ENCODE measurements at places on chromosomes 7 and 10.

DNA sequence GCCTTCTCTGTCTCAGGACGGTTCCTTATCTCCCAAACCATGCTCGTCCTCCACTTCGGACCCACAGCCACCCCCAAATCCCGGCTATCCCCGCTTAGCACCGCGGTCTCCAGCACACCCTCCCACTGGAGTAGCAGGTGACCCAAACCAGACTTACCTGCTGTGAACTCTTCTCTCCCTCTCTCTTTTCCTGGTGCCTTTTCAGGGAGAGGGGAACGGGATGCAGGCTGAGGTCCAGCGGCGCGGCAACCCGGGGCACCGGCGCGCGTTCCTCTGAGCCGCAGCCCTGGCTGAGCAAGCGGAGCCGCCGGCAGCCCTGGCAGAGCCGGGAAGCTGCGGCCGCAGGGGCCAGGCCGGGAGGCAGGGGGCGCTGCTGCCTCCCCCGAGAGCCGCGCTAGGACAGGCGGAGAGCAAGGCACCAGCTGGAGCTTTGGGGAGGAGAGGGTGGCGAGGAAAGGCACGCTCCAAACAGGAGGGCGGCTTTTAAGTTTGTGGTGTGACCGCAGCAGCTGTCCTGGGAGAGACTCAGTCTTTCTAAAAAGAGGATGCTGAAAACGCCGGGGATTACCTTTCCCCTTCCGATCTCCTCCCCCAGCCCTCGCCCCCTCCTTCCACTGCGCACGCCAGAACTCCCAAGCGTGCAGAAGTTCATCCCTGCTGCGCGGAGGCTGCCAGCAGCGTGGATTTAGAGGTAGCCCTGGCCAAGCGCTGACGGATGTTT lies at the start of gene SEMA3D:
SEMA3D (minus strand) TSS at position 536 of the 721 bp plus-strand sequence. CDS start 65,165 bp downstream, outside the sequence.
- peak; percentile 93 for DNase-seq

GRCh38 chr7:117171106-117171505 lies 151.8 kb downstream of the WNT2 start:
- no peak for DNase-seq

DNA sequence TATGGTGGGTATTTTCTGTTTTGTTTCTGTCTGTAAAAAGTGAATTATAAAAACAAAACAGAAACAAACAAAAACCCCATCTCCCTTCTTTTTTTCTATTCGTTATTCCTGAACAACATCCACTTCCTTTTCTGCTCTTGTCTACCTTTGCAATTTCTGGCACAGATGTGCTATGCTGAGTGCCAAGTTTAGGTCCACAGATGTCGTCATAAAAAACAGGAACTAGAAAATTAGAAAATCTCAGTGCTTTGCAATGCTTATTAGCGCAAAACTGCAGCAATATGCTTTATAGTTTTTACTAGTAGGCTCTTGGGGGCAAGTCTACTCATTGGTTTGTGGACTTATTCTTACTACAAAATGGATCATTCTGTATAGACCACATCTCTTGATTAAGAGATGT lies 94.2 kb upstream of the PRKCQ start:
- no peak for DNase-seq

DNA sequence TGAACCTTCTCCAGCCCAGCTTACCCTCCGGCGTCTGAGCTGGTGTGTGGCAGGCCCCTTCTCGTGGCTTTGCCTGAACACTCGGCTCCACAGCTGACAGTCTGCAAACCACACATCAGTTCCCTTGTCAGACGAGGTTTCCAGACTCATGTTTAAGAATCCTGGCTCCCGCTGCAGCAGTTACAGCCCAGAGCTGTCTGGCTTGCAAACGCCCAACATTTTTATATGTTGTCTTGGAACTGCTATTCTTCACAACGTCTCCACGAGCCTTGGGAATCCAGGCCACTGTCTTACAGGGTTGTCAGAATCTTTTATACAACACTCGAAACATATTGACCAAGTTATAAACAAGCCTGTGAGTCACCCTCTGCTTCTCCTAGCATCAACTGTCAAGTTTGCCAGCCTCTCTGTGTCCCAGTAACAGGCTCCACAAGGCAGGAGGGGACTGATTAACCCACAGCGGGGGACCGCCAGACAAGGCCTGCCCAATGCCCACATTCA lies 68.1 kb downstream of the TNS3 start:
- DNase-seq: no peak

GRCh38 chr10:124362568-124362967 lies 56.2 kb downstream of the OAT start:
- DNase-seq: no peak

DNA sequence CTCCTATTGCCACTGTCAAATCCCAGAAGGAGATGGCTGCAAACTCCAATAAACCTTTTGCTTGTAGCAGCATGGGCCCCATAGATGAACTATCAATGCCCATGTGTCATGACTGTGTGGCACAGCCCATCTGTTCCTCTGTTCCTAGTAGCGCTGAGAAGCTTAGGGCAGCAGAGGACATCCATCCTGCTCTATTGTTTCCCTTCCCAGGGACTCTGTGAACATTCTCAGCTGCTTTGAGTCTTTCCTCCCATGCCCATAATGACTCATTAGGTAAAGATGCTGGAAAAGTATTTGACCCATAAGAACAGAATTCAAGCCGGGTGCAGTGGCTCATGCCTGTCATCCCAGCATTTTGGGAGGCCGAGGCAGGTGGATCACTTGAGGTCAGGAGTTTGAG lies 28.3 kb downstream of the STMP1 start:
- no peak for DNase-seq

- no peak for DNase-seq
Measured at GRCh38 chr7:92319243-92319642, 73.5 kb downstream of the ANKIB1 start.

GRCh38 chr10:4141471-4141870 lies 356.5 kb upstream of the KLF6 start:
- no peak for DNase-seq

DNA sequence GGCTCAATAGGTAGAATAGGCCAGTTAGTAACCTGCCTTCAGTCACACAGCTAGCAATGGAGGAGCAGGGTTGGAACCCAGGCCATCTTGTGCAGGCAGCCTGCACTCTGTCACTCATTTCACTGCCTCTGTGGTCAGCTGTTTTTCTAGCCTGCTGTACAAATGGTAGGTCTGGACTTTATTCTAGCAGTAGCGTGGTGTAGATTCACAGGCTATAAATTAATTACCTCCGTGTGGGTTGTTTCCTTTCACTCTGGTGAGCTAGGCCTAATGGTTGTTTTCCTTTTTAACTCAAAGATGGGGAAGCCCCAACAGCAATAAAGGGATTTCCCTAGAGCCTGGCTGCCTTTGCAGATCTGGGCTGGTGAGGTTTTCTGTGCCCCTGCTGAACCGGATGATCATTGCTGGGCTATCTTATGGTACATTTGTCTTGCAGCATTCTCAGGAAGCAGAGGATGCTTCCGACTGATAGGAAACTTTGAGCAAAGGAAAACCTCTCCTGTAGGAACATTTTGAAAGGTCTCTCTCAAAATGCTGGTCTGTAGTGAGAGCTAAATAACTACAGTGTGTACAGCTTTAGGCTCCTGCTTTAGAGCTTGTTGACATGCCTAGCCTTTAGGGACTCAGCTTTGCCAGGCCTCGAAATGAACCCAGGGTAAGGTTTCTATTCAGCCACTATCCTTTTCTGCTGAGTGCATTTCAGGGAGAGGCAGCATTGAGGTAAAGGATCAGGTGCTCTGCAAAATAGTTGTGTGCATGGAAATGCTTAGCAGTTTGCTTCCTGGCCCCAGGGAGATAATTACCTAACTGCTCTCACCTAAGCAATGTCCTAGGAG lies 157.4 kb downstream of the ST7 start:
- DNase-seq: peak; percentile 80

GRCh38 chr7:38178695-38179344 lies 775 bp downstream of the STARD3NL start:
- no peak for DNase-seq

DNA sequence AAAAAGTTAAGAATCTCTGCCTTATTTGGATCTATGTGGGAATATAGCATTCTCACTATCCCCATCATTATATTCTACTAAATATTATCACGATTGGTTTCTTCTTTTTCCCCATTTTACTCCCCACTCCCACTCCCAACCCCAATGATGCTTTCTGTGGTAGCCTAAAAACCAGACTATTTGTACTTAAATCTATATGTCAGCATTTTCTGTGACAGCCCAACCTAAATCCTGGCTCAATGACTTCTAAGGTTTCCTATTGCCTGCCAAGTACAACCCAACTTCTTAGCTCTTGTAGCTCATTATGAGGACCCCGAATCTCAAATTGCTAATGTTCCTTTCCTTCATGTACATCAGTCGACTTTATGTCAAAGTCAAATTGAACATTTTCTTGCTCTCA lies 598.6 kb downstream of the XPNPEP1 start:
- DNase-seq: no peak

- no peak for DNase-seq
Measured at GRCh38 chr10:101512738-101513137, 75.3 kb downstream of the POLL start.

DNA sequence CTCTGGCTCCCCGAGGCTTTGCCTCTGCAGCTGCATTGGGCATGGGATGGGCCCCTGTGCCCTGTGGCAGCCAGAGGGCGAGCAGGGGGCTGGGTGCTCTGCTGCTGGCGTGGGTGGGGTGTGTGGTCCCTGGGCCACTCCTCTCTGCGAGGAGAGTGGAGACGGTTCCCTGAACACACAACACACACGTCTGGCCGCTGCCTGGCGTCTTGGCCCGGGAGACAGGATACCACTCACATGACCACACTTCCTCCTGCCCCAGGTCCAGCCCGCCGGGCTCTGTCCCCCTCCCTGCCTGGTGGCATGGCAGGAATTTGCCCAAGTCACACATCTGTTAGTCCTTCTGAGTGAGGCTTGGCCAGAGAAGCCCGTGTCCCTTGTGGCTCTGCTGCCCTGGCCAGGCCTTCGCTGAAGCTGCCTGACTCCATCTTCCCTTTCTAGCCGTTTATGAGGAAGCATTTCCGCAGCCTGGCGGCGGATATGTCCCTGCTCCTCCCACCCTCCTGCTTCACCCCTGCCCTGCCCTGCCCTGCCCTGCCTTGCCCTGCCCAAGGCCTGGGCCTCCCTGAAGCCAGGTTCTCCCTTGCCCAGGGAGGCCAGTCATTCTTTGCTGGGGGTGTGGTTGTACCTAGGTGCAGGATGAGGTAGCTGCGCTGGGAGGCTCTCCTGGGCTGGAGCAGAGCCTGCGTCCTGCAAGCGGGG lies 3.0 kb downstream of the BRI3 start:
- DNase-seq: peak; percentile 74

DNA sequence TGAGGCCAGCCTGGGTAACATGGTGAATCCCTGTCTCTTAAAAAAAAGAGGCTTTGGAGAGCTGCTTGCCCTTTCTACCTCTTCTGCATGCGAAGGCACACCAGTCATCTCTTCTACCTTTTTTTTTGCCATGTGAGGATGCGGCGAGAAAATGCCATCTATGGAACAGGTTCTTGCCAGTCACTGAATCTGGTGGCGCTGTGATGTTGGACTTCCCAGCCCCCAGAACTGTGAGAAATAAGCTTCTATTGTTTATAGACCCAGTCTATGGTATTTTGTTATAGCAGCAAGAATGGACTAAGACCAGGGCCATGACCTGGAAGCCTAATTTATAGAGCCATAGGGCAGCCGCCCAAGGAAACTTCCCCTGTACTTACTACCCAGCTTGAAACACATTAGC lies 112.9 kb downstream of the HIP1 start:
- DNase-seq: no peak

GRCh38 chr10:3682745-3683144 lies 102.3 kb downstream of the KLF6 start:
- no peak for DNase-seq

GRCh38 chr10:104054430-104054829 lies 31.2 kb downstream of the COL17A1 start:
- no peak for DNase-seq

- DNase-seq: no peak
Measured at GRCh38 chr10:88401671-88402347, 181.3 kb downstream of the RNLS start.

- no peak for DNase-seq
Measured at GRCh38 chr7:30201921-30202320, 67.1 kb downstream of the MTURN start.

DNA sequence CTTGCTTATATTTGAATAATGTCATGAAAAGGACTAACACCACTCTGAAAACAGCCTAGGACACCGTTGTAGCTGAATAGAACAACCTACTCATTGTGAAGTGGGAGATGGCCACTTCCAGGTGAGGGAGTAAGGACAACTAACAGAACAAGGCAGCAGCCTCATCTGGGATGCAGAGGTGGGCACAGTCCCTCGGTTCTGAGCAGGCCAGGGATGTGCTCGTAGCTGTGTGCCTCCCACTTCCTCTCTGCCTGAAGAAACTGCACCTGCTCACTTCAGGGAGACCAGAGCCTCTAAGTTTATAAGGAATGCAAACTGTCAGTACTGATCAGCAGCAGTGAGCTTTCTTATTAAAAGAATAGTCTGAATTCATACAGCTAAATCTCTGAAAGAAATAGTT lies 2.5 kb downstream of the VSTM4 start:
- no peak for DNase-seq

- DNase-seq: no peak
Measured at GRCh38 chr7:9961161-9961922, 1012.3 kb upstream of the PHF14 start.

DNA sequence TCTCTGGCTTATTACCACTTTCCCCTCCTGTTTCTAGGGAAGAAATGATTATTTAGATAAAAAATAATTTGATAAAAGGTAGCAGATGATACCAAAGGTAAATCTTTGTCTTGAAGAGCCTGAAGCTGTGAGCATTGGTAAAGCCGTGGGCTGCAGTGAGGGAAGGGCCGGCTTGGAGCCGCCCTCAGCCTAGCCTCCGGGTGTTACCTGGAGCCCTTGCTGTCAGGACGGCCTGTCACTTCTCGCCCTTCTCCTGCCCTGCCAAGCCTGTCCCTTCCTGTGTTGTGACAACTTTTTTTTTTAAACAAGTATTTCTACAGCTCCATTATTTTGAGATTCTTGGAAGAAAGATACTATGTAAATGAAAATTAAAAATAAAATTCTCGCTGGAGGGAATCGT lies 7.0 kb downstream of the CUX1 start:
- no peak for DNase-seq

DNA sequence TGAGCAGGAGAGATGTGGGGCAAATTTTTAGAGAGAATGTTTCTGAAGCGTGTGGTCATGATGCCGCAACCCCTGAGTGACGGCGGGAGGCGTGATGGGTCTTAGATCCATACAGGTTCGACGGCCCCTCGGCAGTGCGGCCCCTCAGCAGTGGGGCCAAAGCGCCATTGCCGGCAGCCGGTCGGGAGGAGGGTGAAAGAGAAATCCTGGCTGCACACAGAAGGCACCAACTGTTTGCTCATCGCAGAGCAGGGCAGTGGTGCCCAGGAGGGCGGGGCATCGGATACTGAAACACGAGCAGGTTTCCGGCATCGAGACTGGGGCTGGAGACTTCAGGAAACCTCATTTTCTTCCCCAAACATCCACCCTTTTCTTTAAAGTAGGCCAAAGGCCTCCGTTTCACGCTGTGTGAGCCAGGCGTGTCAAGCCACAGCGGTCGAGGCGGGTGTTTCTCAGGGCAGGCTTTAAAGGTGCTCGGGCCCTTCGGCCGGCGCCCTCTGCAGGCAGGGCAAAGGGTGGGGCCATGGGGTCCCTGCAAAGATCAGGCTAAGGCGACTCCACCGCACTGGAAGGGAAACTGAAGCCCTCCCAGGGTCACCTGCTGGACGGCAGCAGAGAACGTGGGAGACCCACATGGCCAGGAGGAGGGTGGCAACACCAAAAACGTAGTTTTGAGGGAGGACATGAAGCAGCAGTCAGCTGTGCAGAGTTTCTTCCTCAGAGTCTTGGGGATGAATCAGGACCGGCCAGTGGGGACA lies 42.0 kb upstream of the PPP2R2D start:
- no peak for DNase-seq
